ENCODE measurements at places on chromosomes 2 and 18.
A peak's percentile ranks its signal among the peaks of the same experiment; 100 is the strongest.

DNA sequence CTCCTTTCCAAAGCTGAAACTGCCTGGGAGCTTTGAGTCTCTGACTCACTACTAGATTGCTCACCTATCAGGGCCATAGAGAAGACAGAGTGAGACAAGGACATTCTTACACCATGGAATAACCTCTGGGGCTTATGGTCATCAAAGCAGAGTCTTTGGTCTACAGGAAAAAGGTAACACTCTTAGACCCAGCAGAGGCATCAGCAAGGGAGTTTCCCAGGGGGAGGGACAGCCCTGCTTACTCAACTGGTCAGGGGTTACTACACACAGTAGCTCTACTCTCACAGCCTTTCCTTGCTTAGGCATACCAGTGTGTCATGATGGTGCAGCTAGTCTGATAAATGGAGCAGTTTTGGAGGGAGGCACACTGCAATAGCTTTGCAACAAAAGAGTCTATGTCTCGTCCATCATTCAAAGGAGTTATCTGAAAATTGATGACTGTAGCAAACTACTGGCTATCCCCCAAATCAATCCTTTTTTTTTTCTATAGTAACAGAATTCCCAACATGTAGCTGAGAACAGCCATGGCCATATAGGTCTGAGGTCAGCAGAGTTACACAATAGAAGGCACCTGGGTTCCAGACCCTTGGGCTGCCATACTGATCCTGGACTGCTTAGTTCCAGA is 22.4 kb upstream of the CD28 start:
- DNase-seq: no peak

- no peak for DNase-seq
Observed at GRCh38 chr18:41548521-41549260, 406.3 kb upstream of the PIK3C3 start.

- DNase-seq: peak; percentile 67
Observed at GRCh38 chr2:47008381-47009252, 93.0 kb upstream of the MCFD2 start.

- peak; percentile 85 for DNase-seq
Observed at GRCh38 chr2:216632952-216633615, at the start of gene IGFBP2. IGFBP2 (plus strand) TSS chr2:216633420; CDS start chr2:216633524, 104 bp downstream.

DNA sequence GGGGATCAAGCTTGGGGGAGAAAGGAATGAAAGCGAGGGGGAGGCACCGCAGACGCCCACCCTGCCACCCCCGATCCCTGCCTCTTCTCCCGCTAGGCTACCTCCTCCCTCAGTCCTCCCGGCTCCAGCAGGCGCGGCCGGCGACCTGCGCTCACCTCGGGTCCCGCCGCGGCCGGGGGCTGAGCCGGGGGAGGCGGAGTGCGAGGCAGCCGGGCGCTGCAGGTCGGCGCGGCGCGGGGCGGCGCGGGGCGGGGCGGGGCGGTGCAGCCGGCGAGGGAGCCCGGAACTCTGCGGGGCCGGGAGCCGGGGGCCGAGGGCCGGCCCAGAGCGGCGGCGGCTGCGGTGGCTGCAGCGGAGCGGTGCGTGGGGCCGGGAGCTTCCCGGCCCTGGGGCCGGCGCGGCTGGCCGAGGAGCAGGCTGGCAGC is 477 bp downstream of the ACVR1 start:
- no peak for DNase-seq

- DNase-seq: no peak
Observed at GRCh38 chr2:222180619-222181018, 118.2 kb downstream of the PAX3 start.

- DNase-seq: no peak
Observed at GRCh38 chr2:241980193-241980592, 110.7 kb downstream of the RTP5 start.

DNA sequence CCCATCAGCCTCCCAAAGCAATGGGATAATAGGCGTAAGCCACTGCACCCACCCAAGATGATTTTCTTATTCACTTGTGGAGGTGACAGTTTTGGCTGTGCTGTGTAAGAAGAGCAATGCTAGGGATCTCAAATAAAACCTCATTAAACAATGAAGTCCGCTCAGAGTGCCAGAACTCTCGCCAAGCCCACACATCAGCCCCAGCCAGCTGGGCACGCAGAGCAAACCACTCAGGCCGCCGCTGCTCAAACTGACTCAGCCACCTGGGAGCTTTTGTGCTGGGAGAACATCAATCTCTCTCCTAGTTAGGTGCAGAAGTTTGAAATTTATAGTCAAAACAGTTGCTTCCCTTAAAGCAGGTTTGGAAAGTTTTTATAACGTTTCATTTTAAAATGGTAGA is 47.6 kb downstream of the RNF152 start:
- no peak for DNase-seq

- no peak for DNase-seq
Observed at GRCh38 chr2:126979039-126980003, 80.6 kb downstream of the TEX51 start.

- no peak for DNase-seq
Observed at GRCh38 chr2:109292386-109292785, 163.4 kb downstream of the SH3RF3 start.

- no peak for DNase-seq
Observed at GRCh38 chr2:226396541-226396940, 403.1 kb downstream of the IRS1 start.

GRCh38 chr2:95058466-95058988 is 33.0 kb downstream of the MAL start:
- peak; percentile 17 for DNase-seq

GRCh38 chr2:202346180-202346579 is 29.9 kb upstream of the BMPR2 start:
- DNase-seq: no peak

DNA sequence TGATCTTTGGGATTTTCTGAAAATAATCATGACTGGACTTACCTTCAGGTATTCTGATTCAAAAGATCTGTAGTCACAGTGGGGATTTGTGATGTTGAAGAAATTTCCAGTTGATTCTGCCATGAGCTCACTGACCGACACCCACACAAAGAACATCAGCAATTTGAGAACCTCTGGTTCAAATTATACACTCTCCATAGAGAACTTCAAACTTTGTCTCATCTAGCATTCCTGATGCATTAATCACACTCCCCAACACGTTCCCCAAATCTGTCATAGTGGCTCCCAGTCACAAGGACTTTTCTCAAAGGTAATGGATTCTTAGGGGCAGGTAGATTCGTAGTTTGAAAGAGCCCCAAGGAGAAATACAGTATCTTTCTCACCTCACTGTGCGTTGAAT is 584.3 kb downstream of the FBXO15 start:
- DNase-seq: no peak

DNA sequence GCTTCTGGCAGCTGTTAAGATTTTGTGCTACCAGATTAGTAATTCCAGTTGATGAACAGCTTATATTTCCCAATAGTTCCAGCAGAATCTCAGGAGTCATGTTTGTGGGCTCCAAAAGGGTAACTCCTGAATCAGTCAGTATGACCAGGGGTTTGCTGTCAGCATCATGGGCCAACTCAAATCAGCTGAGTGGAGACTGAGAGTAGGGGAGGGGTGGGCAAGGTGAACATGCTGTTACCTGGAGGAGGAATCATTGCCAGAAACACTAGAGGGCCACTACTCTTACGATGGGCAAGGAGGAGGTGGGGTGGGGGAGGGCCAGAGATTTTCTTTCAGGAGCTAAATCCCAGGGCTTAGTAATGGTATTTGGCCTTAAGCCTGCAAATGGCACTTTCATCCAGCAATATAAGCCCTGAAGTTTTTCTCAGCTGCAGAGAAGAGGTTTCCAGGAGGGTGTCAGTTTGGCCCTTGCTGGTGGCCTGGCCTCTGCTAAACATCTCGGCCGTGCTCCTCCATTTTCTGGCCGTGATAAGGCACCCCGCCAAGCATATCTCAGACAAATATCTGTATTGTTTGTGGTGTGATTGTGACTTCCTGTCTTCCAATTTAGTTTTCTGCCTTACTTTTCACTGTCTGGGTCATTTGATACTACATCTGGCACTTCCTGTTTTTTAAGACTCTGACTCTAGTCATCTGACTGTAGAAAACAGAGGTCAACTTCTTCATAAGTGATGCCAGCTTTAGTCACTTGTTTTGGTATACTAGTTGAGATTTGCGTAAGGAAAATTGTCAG is 120.5 kb upstream of the CXCR4 start:
- no peak for DNase-seq

GRCh38 chr2:73984203-73984921 is at the start of gene TET3:
TET3 (plus strand) TSS chr2:73984910; CDS start chr2:73986404, 1,494 bp downstream.
- peak; percentile 74 for DNase-seq

GRCh38 chr2:230896346-230897115 is 28.5 kb downstream of the GPR55 start:
- no peak for DNase-seq

- DNase-seq: no peak
Observed at GRCh38 chr2:18637196-18637595, 47.8 kb upstream of the NT5C1B start.

GRCh38 chr2:233389601-233390125 is 35.4 kb downstream of the DGKD start:
- no peak for DNase-seq

- no peak for DNase-seq
Observed at GRCh38 chr2:200620606-200621390, 35.0 kb downstream of the AOX1 start.

GRCh38 chr2:192196421-192197194 is 1.9 kb upstream of the TMEFF2 start:
- DNase-seq: no peak

DNA sequence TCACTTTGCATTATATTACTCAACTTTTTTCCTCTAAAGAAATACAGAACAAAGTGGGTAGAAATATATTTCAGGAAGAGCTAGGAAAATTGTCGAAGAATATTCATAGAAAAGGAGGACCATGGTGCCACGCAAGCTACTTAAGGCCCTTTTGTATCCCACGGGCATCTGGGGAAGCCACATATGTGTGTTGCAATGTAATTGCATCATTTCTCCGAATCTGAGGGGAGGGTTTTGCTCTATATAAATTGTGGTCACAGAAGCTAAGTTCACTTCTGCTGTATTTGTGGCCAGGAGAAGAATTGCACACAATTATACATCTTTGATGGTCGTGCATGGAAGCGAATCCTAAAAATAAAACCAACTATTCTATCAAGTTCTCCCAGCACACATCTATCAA is 360.3 kb downstream of the IRS1 start:
- no peak for DNase-seq

DNA sequence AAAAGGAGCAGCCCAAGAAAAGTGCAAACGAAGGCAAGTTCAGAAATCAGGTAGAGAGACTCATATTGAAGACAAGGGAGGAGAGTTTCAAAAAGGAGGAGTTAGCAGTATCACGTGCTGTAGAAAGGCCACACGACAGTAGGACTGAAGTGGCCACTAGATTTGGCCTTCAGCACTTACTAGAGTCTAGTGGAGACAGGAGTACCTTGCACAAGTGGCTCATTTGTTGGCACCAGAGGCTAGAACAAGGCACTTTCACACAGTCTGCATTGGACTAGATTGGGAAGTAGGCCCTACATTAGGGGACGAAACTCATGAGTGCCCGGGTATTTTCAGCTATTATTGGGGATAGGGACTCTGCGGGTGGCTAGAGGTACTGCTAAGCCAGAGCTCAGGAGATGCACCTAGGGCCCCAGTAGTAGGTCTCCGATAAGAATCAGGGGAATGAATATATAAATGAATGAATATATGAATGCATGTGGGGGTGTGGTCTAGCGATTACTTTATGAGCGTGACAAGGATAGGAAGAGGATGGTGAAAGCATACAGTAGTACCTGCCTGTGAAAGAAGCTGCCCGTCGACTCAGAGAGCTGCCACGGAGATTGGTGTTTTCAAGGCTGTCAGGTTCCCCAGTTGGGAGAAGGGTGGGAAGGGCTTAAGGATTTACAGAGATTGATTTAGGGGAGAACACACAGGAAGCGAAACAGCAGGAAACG is 1.4 kb upstream of the NCOA1 start:
- DNase-seq: no peak

GRCh38 chr2:98935777-98936352 is at the start of gene CRACDL:
CRACDL (minus strand) TSS chr2:98936225; CDS start chr2:98846800, 89,425 bp downstream.
- DNase-seq: peak; percentile 58
